SK-N-SH (cell line): ENCODE measurements at places on chromosomes 1 and 21.
A peak's percentile ranks its signal among the peaks of the same experiment; 100 is the strongest.

DNA sequence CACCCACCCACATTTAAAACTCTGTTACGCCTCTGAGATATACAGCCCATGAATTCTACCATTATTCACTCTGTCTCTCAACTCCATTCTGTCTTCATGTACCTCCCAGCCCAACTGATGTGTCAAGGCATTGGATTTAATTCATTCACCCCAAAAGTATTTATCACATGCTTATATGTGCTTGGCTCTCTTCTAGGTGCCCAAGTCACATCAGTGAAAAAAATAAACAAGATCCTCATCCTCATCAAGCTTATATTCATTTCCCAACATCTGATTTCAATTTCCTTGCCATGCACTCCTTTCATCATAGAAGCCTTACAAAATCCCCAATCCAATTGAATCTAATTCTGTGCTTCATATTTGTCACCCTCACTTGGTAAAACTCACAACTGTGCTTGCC lies 967.6 kb downstream of the LTN1 start:
- DNase-seq = no peak

GRCh38 chr1:163195728-163196448 lies 6.8 kb downstream of the RGS5 start:
- DNase-seq = no peak

GRCh38 chr1:237133921-237134320 lies 91.9 kb downstream of the RYR2 start:
- DNase-seq = no peak

- no peak for DNase-seq
These were observed 38.3 kb upstream of the SCMH1 start for GRCh38 chr1:41280202-41281032.

GRCh38 chr1:41830726-41831125 lies 88.0 kb downstream of the HIVEP3 start:
- no peak for DNase-seq

GRCh38 chr1:114116086-114116485 lies 37.6 kb downstream of the SYT6 start:
- DNase-seq = no peak

DNA sequence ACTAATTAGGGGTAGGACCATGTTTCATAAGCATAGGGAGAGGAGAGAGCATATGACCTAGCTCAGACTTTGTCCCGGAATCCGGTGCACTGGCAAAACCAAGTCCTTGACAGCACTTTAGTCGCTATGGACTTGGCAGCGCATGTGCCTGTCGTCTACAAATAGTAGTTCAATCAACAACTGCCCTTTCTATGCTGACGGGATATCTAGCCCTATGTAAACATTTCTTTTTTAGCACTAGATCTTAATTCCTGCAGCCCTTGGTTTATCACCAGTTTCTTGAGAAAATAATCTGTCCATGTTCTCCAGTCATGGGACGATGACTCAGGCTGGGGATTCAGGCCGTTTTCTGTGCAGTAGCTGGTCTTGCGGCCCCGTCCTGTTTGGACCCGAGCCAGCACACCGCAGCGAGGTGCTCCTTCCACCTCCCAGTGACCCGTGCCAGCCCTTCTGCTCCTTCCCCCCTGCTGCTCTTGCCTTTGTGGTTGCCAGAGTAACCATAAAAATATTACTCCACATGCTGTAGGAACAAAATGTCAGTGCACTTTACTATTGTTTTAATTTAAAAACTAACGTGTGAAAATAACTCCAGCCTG lies 8.6 kb upstream of the MT1HL1 start:
- peak; percentile 28 for DNase-seq

DNA sequence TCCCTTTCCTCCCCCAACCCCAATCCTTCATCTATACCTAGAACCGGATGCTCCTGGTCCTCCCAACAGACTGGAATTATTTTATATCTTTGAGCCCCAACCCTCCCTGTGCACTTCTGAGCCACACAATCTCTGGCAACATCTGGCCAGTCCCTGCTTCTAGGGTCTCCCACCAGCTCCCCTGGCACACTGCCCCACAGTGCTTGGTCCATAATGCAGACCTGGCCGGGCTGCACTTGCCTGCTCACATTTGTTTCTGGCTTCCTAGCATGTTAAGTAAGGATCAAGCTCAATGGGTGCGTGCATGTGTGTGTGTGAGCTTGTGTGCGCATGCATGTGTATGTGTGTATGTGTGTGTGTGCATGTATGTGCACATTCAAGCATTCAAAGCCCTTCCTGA lies 8.8 kb downstream of the TRIM62 start:
- no peak for DNase-seq

- no peak for DNase-seq
These were observed 72.6 kb downstream of the ATP6V1G3 start for GRCh38 chr1:198467907-198468306.
